ENCODE measurements at places on chromosomes 6 and 20.

DNA sequence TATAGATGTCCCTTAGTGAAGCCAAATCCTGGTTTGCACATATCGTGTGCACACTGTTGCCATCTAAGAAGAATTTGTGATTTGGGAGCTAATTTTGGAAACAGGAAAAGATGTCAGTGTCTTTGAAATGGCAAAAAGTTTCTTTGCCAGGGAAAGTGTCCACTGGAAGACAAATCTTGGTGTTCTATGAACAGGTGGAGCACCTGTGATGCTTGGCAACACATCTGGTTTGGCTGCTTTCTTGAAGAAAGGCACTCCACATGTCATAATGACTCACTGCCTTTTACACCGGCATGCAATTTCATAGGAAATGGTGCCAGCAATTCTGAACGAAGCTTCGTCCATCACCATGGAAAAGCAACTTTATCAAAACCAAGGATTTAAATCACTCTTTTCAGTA is 1040.0 kb upstream of the MAP3K7 start:
- no peak for DNase-seq

DNA sequence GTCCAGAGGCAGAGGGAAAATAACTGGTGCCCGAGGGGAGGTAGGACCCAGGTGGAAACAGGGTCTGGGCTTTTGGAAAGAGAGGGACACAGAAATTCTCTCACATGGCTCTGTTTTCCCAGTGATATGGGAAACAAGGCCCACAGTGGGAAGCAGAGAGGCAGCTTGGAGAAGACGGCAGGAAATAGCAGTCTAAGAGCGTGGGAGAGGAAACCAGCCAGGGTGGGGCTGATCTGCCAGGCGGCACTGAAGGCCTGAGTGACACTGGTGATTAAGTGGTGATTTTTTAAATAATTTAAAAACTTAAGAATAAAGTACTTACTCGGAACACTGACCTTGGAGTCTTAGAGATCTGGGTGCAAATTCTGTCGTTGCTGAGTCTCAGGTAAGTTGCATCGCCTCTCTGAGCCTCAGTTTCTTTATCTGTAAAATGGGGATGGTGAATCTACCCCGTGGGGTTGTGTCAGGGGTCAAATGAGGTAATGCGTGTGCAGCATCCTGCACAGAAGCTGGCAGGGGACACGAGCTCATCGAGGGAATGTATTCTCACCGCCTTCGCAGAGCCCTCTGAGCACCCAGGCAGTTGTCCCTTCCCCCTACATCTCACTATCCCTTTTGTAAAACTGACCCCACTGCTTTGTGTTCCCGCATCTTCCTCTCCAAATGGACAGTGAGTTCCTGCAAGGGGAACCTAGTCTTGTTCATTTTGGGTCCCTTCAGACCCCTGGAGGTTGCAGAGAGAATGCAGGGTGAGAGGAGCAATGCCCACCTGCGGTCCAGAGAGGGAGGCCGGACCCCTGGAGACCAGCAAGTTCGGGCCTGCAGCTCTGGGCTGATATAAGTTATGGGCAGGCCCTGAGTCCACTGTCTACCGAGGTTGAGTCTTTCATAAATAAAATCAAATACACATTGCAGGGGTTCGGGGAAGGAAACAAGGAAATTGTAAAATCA is 228.6 kb upstream of the PMEPA1 start:
- DNase-seq: no peak

DNA sequence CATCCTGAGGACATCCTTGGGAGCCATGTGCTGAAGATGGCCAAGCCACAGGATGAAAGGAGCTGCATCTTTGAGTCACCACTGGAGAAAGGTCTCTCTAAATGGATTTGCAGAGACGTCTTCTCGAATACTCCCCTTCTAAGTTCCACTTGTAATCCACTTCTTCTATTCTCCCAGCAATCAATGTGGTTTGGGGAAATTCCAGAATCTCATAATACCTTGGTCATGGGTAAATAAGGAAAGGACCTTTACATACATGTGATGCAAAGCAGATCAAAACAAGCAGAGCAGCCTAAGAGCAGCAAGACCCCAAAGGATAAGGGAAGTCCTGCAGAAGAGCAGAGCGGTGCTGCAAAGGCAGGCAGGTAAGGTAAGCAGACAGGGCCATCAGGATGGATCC is 35.3 kb downstream of the TRIM38 start:
- DNase-seq: no peak

DNA sequence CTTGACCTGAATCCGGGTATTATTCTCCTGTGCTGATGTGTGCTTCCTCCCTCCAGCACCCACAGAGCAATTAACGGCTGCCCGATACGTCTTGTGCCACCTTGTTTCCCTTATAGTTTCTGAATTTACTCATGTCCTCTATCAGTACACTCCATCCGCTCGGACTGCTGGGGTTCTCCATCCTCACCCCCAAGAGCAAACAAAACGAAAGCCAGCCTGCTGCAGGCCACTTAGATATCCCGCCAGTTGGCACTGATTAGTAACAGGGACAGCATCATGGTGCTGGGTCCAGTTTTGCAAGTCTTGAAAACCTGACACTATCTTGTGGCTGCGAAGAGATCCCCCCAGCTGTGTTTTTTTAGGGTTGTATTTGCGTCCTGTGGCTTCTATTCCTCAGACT is 71.8 kb downstream of the SSR1 start:
- DNase-seq: no peak

DNA sequence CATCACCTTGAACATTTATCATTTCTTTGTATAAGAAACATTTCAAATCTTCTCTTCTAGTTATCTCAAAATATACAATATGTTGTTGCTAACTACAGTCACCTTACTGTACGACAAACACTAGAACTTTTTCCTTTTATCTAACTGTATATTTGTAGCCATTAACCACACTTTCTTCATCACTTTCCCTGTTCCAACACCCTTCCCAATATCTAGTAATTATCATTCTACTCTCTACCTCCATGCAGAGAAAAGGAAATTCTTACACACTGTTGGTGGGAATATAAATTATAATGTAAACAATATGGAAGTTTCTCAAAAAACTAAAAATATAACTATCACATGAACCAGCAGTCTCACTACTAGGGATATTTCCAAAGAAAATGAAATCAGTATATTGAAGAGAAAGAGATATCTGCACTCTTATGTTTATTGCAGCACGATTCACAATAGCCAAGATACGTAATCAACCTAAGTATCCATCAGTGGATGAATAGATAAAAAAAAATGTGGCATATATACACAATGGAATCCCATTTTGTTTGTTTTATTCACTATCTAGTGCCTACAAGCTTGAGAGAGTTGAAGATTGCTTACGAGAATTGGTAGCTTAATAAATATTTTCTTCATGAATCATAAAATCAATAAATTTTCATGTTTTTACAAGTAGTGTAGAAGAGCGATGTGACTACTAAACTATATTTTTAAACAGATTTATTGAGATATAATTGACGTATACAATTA is 2.4 kb downstream of the RHAG start:
- no peak for DNase-seq

DNA sequence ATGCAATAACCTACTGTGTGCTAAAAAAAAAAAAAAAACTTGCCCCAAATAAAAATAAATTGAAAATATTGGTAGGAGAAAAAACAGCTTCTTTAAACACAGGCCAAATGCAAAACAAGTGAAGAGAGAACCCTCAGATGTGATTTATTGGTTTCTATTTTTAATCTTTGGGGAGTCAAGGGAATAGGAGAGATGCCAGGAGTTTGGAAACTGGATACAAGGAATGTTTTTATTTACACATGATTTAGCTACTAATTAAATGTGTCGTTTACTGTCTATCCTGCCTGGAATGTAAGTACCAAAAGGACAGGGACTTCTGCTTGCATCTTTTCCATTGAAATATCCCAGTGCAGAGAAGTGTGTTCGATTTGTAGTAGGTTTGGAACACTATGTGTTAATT is 810.7 kb downstream of the MAFB start:
- no peak for DNase-seq

DNA sequence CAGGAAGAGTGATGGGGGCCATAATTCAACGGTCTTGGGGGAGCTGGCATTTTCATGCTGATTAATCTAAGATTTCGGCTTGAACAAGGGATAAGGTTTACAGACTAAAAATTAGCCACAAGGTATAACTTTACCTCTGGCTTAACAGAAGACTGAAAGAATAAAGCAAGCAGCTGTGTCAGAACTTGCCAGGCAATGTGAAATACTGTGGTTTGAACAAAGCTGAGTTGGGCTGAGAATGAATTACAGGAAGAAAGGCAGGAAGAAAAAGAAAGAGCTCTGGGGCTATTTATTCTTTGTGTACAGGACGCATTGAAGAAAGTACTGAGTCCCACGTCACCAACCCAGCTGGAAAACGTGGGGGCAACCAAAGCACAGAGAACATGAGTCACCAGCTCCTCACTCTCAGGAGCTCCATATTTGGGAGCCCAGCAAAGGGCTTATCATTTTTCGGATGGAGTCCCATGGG is 121.5 kb upstream of the NEDD9 start:
- DNase-seq: peak; percentile 84

DNA sequence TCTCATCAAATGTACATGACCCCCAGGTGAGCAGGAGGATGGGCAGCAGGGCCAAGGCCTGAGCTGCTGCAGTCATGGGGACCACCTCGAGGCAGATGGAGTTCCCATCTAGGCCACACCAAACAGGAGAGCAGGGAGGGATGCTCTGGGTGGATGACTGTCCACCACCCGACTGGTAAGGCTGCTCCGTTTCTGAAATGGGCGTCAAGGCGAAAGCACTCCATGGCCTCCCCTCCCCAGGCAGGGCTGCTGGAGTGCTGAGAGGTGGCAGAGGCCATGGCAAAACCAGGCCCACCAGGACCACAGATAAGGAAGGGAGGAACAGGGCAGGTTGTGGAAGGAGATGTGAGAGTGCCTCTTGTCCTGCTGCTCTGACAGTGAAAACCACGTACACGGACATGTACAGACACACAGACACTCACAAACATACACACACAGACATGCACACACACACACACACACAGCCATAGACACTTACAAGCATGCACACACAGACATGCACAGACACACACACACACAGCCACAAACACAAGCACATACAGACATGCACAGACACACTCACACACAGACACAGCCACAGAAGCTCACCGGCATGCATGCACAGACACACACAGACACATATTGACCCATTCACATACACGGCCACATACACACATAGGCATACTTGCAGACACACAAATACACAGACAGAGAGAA is 93.2 kb downstream of the PSMG4 start:
- DNase-seq: no peak

- no peak for DNase-seq
Measured at GRCh38 chr6:38131527-38131965, 312.0 kb downstream of the ZFAND3 start.

- DNase-seq: peak; percentile 15
Measured at GRCh38 chr20:40160097-40160550, 528.9 kb downstream of the MAFB start.

GRCh38 chr20:45547206-45547770 is at the start of gene EPPIN:
TSS of gene EPPIN (minus strand) at chr20:45547401. CDS start at chr20:45547357, 44 bp downstream.
- no peak for DNase-seq

DNA sequence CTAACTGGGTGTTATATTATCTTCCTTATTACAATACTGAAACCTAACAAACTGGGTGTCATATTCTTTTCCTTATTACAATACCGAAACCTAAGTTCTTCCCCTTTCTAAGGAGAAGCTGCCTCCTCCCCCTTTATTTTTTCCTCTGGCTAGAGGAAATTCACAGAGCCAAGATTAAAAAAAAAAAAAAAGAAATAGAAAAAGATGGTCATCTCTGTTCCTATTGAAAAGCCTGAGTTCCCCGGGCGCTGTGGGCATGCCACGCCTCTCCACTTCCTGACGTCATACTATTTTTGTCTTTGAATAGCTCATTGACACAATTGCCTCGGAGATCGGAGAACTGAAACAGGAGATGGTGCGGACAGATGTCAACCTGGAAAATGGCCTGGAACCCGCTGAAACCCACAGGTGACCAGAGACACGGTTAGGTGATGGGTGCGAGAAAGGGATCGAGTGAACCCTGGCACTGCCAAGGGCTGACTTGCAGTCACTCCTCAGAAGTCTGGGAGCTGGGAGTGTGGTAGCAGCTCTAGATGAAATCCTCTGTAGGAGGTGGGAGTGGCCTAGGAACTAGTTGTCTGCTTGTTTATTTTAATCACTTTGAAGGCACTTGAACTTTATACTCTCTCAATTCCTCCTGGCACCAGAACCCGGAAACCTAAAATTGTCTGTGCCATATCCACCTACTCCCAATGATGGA is 82.2 kb upstream of the NAA20 start:
- peak; percentile 58 for DNase-seq

DNA sequence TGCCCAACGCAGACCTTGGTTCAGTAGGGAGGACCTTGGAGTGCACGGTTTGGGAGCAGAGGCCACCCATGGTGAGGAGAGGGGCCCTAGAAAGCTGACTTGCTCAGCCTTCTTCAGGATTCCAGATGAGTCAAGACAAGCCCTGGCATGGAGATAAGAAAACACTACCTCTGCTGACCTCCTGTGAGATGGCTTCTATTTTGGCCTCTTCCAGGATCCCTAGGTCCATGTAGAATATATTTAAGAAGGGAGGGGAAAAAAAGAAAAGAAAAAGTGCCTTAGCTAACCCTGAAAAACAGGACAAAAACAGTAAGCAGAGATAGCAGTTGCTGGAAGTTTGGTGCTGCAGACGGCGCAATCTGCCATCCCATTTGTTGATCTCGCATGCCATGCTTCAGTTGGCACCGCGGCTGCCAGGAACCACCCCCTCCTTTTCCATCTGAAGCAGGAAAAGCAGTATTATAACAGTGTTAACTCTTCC is 100.0 kb downstream of the ARMC2 start:
- DNase-seq: no peak

DNA sequence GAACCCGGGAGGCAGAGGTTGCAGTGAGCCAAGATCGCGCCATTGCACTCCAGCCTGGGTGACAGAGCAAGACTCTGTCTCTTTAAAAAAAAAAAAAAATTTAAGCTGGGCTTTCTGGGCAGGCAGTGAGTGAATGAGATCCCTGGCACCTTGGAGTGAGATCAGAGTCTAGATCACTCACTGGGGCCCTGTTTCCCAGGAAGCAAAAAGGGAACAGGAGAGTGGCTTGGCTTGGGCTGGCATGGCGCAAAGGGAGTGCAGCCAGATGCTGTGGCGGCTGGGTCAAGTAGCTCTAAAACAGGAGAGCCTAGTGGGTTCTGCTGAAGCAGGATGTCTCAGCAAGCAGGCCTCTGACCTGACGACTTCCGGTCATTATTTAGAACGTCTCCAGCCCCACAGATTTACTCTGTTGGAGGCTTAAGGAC is 10.4 kb downstream of the PLCG1 start:
- DNase-seq: no peak

GRCh38 chr6:7692453-7692784 is 33.5 kb upstream of the BMP6 start:
- no peak for DNase-seq

GRCh38 chr20:30284281-30284905 is 973.1 kb upstream of the DEFB115 start:
- DNase-seq: no peak

GRCh38 chr6:16103722-16104121 is 25.2 kb upstream of the MYLIP start:
- no peak for DNase-seq

Measured in bone marrow (tissue), 2 donors.